ENCODE measurements at places on chromosomes 3 and 15. TPM values are rescaled to one million over a fixed set of nuclear protein-coding genes. Genes with fewer than 3 reads are reported as not detected.

DNA sequence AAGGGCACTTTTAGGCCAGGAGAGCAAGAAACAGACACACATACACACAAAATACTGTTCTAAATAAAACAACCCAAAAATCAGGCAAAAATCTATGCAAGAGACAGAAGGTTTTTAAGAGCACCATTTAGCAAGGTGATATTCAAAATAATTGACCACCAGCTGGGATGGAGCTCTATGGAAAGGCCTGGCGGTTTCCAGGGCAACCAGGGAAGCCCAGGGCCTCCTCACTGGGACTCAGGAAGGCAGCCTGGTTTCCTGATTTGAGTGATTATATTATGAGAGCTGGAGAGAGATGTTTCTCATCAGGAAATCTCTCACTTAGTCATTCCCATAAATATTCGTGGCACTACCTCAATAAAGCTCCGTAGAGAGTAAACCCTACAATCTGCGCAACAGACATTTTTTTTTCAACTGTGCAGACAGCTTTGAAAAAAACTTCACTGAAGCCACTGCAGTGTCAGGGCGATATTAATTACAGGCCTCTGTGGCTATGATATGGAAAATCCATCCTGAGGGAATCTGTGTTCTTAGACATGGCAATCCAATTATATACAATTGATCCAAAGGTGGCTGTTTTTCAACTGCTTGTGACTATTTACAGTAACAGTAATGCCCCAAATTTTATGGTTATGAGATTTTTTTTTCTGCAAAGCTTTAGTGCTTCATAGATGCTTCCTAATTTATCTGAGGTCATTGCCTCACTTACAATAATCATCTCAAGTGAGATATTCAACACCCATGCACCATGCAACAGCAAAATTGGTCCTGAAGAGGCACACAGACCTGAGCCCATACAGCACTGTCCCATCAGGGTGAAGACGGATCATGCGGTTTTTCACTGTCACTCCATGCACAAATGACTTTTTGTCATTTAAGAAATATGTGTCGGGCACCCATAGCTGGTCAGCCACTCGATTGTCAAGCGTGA lies 152.1 kb downstream of the GABRB3 start:
- no peak overlapping the region for H3K4me3 ChIP-seq
- no peak overlapping the region for H3K27ac ChIP-seq
- H3K4me1 ChIP-seq: no peaks in the 10 kb centered on the region
- DNase-seq: no peak
- H3K36me3 ChIP-seq: no peaks in the 10 kb centered on the region

DNA sequence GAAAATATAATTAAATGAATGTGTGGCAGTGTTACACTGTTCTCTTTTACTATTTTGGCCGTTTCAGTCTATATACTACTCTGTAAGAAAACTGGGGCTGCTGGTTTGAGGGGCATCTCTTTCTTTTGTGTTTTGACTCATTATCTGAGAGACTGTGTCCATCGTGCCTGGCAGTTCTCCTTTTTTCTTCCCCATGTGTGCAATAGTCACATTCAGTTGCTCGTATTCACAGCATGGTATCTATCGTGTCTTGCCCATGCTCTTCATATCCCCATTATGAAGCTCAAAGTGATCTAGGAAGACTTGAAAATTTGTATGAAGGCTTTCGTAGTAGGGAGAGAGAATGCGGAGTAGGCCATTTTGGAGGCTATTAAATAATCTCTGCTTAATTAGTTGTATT lies 29.8 kb upstream of the FAH start:
- H3K27ac ChIP-seq: no peak overlapping the region
- no peak for DNase-seq
- H3K4me1 ChIP-seq: no peaks in the 10 kb centered on the region
- H3K36me3 ChIP-seq: peaks cover 23% of the 10 kb centered on the region

GRCh38 chr3:114389156-114389555 lies 95.3 kb downstream of the TIGIT start:
- H3K4me3 ChIP-seq: no peak overlapping the region
- H3K27ac ChIP-seq: no peak overlapping the region
- H3K4me1 ChIP-seq: no peaks in the 10 kb centered on the region
- DNase-seq: no peak
- no peaks in the 10 kb centered on the region for H3K27me3 ChIP-seq

The TUSC7 gene
- polyA plus RNA-seq: not detected

The CCR9 gene
- 1.0 TPM for polyA plus RNA-seq

The VEPH1 gene
- polyA plus RNA-seq: 0.63 TPM

The GNAT1 gene
- polyA plus RNA-seq: not detected

Data from large intestine (tissue), 12 donors.